Esophagus muscularis mucosa (tissue), 4 donors: ENCODE measurements at places on chromosomes 4 and X.

- DNase-seq = no peak
- H3K27me3 ChIP-seq = no peaks in the 10 kb centered on the region
- no peaks in the 10 kb centered on the region for H3K36me3 ChIP-seq
- H3K4me3 ChIP-seq = no peak overlapping the region
Measured at GRCh38 chrX:65781845-65782244, 114.4 kb downstream of the MSN start.

DNA sequence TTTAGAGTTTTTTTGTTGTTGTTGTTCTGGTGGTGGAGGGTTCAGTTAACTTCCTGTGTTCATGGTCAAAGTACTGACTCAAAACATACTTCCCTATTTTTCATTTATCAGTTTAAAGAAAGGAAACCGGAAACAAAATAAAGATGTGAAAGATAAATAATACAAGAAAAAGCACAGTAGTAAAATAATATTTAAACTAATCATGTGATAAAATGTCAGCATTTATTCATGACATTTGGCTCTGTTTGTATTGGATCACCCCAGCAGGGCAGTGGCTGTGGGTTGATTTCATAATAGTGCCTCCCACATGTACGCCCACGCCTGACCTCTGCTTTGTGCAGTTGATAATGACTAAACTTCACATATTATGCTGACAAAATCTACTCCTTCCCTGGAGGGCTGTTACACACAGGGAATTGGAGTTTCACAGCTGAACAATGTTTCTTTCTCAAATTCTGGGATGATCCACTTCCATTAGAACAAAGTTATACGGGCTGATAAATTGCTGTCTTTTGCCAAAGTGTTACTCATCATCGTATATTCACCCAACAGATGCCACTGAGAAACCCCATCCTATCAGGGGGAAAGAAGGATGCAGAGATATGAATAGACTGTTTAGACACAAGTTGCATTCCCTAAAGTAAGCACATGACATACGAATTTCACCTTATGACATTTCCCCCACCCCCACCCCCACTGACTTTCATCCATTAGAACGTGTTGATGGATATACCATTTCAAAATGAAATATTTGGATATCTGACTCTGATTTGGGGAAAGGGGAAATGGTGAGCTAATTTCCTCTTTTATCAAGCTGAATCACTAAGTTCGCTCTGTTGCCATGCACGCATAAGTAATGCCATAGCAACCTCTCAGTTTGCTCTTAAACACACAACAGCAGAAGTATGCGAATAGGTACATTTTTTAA is 48.3 kb downstream of the AMELX start:
- no peak overlapping the region for H3K4me3 ChIP-seq
- H3K4me1 ChIP-seq = peaks cover 8% of the 10 kb centered on the region
- H3K36me3 ChIP-seq = no peaks in the 10 kb centered on the region
- DNase-seq = peak; percentile 90
- no peak overlapping the region for H3K27ac ChIP-seq

DNA sequence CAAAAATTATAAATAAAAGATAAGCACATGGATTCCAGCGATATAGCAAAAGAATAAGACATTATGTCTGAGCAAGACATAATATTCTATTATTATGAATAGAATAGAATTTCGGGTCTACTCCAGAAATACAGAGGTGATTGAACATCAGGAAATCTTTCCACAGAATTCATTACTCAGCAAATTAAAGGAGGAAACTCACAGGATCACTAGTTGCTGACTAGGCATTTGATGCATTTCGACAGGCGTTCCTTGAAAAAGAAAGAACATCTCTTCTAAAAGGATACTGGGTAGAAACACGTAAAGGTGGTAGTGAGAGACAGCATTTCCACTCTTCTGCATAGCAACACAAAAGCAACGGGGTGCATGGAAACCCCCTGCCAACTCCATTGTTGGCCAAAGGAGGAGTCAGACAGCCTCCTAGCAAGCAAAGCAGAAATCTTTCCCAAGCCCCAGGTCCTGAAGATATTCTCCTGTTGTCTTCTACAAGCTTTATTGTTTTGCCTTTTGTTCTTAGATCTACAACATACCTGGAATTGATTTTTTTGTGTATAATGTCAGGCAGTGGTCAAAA is 14.3 kb upstream of the PDZD4 start:
- no peaks in the 10 kb centered on the region for H3K36me3 ChIP-seq
- no peak for DNase-seq
- no peaks in the 10 kb centered on the region for H3K27me3 ChIP-seq
- no peaks in the 10 kb centered on the region for H3K4me1 ChIP-seq

DNA sequence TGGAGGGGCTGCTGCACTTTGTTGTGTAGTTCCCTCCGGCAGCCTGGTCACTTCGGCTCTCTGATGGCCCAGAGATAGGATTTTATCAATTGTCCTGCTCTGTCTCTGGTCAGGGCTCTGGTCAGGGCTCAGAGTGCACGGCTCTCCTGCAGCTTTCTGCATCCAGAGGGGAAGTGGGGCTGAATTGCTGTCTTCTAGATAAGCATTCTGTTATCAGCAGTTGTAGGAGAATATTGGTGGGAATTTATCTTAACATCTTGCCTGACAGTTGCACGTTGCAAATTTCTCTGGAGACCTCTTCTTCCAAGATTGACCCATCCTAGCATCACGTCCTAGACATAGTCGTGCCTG is 62.8 kb downstream of the FAM193A start:
- no peaks in the 10 kb centered on the region for H3K27me3 ChIP-seq
- no peak overlapping the region for H3K4me3 ChIP-seq
- no peak for DNase-seq
- H3K27ac ChIP-seq = peak overlapping the region; percentile 47
- H3K4me1 ChIP-seq = peaks cover 53% of the 10 kb centered on the region
- H3K36me3 ChIP-seq = peaks cover 12% of the 10 kb centered on the region

GRCh38 chr4:98639523-98639922 is 18.9 kb downstream of the TSPAN5 start:
- peaks cover 10% of the 10 kb centered on the region for H3K4me1 ChIP-seq
- H3K36me3 ChIP-seq = no peaks in the 10 kb centered on the region
- DNase-seq = peak; percentile 29
- H3K27ac ChIP-seq = no peak overlapping the region
- H3K27me3 ChIP-seq = no peaks in the 10 kb centered on the region
